Suppressor macrophage treated with lipopolysaccharide for 4 hours (primary cell): ENCODE measurements at places on chromosomes 4 and X.

DNA sequence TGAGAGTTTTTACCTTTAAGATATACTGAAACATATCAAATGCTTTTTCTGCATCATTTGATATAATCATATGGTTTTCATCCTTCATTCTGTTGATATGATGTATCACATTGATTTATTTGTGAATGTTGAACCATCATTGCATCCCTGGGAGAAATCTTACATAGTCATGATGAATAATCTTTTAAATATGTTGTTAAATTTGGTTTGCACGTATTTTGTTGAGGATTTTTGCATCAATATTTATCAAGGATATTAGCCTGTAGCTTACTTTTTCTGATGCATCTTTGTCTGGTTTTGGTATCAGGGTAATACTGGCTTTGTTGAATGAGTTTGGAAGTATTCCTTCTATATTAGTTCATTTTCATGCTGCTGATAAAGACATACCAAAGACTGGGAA, 541.4 kb downstream of the TLL1 start:
- DNase-seq = no peak

DNA sequence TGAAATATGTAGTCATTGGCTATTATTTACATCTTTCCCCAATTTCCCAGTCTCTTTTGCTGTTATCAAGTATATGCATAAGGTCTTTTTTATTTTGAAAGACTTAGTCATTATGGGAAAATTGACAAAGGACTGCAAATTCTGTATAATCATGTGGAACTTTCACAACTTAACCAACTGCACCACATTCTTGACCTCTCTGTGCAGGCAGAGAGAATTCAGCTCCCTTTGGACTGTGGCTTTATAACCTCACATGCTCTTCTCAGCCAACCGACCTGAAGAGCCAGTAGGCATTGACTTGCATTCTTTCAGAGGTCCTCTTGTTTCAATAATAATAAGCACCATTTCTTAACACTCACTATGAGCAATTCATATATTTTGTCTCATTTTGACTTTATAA, 66.9 kb downstream of the ANXA3 start:
- no peak for DNase-seq

- DNase-seq = no peak
These were observed 45.0 kb upstream of the IL13RA1 start for GRCh38 chrX:118682258-118683014.

- peak; percentile 49 for DNase-seq
These were observed 32.9 kb downstream of the CXCL1 start for GRCh38 chr4:73902038-73902637.

- DNase-seq = no peak
These were observed 138.9 kb upstream of the LNX1 start for GRCh38 chr4:53730031-53730805.

- DNase-seq = no peak
These were observed 133.2 kb downstream of the KDM6A start for GRCh38 chrX:45006002-45006800.

GRCh38 chr4:114694770-114695169, 96.2 kb downstream of the UGT8 start:
- DNase-seq = peak; percentile 41

DNA sequence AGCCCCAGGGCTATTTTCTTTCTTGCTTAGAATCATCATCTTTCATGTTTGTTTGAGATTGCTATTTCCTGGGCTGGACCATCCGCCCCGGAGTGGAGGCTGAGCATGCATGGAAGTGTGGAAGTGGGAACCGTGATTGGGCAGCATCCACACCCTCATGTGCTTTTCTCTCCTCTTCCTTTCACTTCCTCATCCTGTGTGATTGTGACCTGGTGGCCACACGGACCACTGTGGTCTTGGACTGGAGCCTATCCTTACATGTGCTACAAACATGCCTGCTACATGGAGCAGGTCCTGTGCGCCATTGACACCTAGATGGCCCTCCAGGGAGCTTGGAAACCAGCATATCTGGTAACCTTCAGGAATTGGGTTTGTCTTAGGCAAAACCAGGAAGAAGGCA, 175.9 kb upstream of the LCORL start:
- no peak for DNase-seq

DNA sequence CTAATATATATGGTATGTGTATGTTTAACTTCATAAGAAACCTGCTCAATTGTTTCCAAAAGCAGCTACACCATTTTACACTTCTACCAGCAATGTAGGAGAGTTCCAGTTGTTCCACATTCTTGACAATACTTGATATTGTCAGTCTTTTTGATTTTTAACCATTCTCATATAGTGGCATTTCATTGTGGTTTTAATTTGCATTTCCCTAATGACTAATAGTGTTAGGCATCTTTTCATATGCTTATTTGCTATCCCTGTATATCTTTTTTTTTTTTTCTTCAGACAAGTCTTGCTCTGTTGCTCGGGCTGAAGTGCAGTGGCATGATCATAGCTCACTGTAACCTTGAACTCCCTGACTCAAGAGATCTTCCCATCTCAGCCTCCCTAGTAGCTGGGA, 58.2 kb upstream of the TRIM2 start:
- DNase-seq = no peak

DNA sequence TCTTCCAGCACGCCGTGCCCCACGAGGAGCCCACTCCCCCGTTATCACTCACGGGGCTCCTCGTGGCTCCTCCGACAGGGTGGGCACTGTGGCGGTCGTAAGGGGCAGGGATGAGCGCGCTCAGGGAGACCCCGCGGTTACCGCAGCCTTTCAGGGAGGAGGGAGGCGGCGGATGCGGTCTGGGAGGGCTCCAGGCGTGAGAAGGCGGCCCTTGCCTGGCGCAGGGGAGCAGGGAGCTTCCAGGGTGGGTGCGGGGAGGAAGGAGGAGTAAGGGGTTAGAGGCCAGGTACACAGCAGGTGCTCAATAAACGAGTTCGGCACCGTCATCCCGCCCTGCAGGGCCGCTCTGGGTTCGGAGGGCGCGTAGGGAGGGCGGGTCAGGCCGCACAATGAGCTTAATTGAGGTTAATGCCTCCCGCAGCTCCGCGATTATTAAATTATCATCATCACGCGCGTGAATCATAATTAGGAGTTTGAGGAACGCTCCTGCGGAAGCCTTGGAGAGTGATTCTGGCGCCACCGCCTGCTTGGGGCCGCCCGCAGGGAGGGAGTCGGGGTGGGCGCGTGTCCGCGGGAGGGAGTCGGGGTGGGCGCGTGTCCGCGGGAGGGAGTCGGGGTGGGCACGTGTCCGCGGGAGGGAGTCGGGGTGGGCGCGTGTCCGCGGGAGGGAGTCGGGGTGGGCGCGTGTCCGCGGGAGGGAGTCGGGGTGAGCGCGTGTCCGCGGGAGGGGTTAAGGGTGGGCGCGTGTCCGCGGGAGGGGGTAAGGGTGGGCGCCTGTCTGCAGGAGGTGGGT, 7.6 kb upstream of the NKX1-1 start:
- DNase-seq = no peak

- DNase-seq = no peak
These were observed 128.0 kb downstream of the CPE start for GRCh38 chr4:165506849-165507248.

DNA sequence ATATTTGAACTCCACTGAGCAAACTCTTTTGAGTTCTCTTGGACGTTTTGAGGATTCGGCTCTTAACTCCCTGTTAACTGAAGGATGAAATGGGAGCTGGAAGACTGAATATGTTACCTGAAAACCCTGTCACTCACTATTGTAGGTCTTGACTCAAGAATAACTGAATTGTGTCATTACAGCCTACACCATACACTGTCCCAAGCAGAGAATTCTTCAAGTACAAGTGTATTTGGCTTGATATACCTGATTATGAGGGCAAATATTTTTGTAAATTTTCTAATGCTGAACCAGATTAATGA, 276.1 kb downstream of the CFAP299 start:
- no peak for DNase-seq

- no peak for DNase-seq
These were observed 1765.8 kb downstream of the PCDH7 start for GRCh38 chr4:32485956-32486355.

DNA sequence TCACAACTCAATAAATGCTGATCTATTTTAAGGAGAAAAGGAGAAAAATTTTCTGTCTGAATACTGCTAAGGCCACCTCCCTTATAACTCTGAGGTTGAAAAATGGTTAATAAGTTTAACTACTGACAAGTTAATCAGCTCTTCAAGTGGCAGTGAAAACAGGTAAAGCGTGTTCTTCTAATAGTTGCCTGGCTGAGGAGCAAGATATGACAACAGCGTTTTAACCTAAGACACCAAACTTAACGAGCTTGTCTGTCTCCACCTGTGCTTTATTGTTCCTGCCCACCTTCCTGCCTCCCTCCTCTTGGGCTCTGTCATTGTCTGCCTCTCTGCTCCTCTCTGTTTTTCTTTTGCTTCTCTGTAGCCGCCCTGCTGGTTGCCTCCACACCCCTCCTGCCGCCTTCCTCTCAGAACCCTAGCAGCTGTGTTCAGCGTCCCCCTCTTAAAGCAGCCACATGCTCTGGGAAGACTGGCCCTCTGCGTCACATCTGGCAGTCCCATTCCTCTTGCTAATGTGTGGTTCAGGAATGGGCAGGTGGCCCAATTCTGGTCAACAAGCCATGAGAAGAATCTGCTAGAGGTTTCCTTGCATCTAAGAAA, 4.3 kb upstream of the TSPAN5 start:
- no peak for DNase-seq

DNA sequence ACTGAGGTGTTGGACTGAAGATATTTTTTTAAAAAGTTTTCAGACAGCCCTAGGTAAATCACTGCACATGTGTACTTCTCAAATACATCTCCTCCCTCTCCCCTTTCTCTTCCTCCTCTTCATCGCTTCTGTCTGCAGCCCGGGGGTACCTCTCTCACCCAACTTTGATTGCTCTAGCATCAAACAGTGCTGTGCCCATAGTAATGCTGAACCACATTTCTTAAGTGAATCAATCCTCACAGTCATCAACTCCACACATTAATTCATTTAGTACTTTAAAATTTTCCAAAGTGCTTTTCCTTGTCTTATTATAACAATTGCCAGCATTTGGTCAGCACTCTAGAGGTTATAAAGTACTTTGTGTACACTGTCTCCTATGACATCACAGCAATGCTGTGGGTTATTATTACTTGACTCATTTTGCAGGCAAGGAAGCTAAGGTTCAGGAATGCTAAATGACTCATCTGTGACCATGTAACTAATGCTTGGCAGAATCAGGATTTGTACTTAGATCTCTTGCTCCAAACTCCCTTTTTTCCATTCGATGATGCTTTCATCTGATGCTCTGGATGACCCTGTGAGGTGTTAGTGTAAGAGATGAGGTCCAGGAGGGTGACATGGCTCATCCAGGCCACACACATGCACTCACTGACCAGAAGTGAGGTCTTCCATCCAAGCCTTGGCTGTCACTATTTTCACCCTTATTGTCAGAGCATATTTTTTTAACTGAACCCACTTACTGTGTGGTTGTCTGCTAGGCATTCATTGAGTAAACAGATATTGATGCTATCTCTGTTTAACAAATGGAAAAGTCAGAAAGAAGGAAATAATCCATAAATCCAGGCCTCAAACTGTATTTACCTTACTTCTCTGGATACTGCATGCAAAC, 58.8 kb downstream of the RHOH start:
- peak; percentile 45 for DNase-seq

DNA sequence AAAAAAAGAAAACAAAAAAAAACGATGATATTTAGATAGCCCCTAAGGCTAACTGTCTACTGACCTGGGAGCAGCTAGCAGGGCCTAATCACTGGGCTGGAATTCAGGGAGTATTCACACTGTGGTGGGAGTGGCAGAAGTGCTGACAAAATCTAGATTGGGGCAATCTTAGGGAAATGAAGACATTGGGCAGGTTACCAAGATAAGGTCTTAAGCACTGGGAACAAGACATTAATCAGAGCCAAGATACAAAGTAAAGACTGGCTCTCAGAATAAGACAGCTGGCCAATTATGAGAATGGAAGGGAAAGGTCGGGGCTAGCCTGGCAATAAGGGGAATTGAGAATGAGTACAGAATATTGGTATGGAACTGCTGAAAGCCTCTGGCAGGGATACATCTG, 100.2 kb upstream of the GRIA3 start:
- DNase-seq = no peak

GRCh38 chr4:156992943-156993342, 21.3 kb upstream of the PDGFC start:
- no peak for DNase-seq

GRCh38 chr4:98260047-98260578, 1.1 kb upstream of the RAP1GDS1 start:
- DNase-seq = no peak

DNA sequence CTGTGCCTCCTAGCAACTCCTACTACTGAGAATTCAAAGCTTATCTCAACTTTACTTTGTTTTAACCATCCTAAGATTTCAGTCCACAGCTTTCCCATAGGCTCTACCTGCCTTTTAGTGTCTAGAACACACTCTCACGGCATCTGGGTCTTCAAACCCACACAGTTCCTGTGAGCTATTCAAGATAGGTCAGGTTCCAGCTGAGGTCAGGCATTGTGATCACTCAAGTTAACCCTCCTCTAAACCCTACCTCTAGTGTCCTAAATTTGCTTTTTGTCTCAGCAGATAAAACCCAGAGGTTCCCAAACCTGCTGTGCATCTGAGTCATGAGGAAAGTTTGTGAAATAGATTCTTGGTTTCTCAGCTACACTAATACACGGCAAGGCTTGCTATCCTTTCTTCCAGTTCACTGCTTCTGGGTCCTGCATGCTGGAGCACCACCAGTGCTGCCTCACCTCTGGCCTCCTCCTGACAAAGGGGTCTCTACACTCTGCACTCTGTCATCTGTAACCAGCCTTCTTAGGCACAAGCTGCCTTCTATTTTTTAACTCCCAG, 324.6 kb upstream of the MAGEB2 start:
- DNase-seq = no peak

- DNase-seq = no peak
These were observed 14.1 kb downstream of the SRPX start for GRCh38 chrX:38206542-38206941.

- no peak for DNase-seq
These were observed 273.9 kb downstream of the AFF2 start for GRCh38 chrX:148774276-148774675.

- no peak for DNase-seq
These were observed 19.2 kb downstream of the SH3RF1 start for GRCh38 chr4:169251291-169252235.

- DNase-seq = no peak
These were observed 15.6 kb upstream of the RASL11B start for GRCh38 chr4:52846502-52846901.
